ENCODE measurements at places on chromosomes 12 and 14.
A peak's percentile ranks its signal among the peaks of the same experiment; 100 is the strongest.

GRCh38 chr12:76685246-76685678, 78.7 kb upstream of the ZDHHC17 start:
- no peak for DNase-seq

GRCh38 chr14:34036319-34036766, 85.5 kb upstream of the EGLN3 start:
- no peak for DNase-seq

DNA sequence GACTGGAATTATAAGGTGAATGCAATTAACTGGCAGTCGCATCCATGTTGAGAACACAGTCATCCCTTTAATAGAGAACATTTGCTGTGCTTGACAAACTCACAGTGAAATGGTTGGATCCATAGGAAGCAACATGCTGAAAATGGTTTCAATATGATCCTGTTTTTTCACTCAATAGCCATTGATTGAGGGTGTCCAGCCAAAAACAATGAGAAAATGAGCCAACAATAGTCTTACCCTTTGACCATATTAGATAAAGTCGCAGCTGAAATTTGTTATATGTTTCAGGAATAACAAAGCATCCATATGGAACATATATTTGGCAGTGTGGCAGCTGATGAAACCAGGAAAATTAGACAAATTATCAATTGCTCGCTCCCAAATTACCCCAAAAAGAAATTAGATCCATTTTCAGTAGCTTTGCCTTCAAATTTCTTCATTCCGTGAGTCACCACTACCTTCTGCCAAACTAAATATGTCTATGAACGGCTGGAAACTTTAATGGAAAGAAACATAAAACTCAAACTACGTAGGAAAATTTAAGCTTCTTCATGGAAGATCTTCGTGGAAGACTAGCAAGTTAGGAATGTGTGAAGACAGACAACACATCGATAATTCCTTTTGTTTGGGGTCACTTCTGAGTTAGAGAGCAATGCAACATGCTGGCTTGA, 17.4 kb downstream of the IGF1 start:
- no peak for DNase-seq

DNA sequence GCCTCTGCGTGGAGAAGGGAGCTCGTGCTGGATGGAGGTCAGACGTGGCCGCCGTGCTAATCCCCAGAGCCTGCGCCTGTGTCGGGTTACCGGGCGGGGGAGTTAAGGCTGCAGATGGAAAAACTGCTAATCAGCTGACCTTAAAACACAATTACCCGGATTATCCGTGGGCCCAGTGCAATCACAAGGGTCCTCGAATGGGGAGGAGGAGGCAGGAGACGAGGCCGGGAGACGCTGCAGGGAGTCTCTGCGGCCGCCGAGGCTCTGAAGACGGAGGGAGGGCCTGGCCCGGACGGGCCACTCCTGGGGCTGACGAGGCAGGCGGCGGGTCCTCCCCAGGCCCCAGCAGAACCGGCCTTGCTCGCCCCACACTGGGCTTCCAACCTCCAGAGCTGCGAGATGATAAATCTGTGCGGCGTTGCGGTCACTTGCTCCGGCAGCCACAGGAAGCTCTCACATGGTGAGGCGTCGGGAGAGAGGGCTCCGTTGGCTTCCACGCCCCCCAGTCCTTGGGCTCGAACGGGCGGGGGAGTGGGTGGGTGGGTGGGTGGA, 32.9 kb upstream of the FBRSL1 start:
- DNase-seq: no peak

DNA sequence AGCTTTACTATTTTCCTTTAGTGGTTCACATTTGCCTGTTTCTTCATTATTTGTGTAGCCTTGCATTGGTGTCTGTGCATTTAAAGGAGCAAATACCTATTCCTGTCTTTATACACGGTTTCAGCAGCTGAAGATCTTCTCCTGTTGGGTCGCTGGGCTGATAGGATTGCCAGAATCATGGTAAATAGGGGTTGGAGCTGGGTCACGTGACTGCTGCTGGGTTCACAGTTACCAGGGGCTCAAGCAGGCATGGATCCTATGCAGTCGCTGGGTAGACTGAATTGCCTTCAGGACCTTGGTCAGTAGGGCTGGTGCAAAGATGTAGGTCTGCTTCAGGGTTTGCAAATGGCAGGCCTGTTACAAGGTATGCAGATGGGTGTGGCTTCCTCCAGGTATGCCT, 398.4 kb downstream of the RPS29 start:
- DNase-seq: no peak

- no peak for DNase-seq
Measured at GRCh38 chr12:16542586-16542985, 63.4 kb downstream of the LMO3 start.

DNA sequence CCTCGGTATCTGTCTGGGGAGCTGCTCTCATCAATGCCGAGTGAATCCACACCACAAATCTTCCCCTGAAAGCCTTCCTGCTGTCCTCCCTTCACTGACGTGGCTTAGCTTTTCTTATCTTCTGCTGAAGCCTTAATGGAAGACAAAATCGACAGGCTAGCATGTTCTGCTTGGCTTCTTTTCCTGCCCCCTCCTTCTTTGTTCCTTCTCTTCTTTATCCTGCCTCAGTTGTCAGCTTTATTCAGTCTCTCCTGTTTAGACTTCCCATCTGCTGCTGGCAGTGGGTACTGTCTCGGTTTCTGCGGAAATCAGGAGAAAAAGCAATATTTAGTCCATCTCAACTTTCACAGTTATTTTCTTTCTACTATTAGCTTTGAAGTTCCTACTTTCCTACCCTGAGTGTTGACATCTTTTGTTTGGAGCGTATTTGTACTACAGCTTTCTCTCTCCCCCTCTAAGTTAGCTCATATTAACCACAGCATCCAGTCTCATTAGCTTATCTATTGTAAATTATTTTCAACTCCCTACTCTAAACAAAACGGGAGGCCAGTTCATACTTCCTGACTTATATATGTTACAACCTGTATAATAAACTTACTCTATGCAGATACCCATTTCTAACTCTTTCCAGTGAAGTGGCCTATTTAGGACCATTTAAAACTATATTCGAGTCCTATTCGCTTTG, 226.0 kb downstream of the DACT1 start:
- no peak for DNase-seq

- DNase-seq: no peak
Measured at GRCh38 chr14:89723930-89724627, 230.5 kb downstream of the EFCAB11 start.

GRCh38 chr12:12033824-12034223, 36.9 kb upstream of the BCL2L14 start:
- no peak for DNase-seq

- no peak for DNase-seq
Measured at GRCh38 chr12:10505620-10506019, at the start of gene EIF2S3B. EIF2S3B (plus strand) TSS chr12:10505890; CDS start chr12:10505903, 13 bp downstream.

- no peak for DNase-seq
Measured at GRCh38 chr12:112716099-112717093, 75.2 kb upstream of the RPH3A start.

- DNase-seq: no peak
Measured at GRCh38 chr14:36835128-36835527, 173.5 kb downstream of the PAX9 start.

DNA sequence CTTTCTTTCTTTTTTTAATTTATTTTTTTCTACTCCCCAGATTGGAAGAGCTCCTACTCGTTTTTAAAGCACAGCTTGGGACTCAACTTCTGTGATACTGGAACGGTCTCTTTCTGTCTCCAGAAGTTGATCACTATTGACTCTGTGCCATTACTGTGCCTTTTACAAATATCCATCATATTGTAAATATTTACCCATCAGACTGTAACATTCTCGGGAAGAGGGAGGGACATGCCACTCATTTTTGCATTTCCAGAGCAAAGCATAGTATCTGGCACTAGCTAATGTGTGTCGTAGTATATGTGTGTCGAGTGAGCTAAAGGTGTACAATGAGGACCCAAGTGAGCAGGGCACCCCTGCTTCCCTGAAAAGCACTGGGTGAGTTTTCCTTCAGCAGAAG, 24.0 kb upstream of the GSG1 start:
- DNase-seq: no peak

- DNase-seq: no peak
Measured at GRCh38 chr14:69553252-69553651, 21.4 kb downstream of the CCDC177 start.

DNA sequence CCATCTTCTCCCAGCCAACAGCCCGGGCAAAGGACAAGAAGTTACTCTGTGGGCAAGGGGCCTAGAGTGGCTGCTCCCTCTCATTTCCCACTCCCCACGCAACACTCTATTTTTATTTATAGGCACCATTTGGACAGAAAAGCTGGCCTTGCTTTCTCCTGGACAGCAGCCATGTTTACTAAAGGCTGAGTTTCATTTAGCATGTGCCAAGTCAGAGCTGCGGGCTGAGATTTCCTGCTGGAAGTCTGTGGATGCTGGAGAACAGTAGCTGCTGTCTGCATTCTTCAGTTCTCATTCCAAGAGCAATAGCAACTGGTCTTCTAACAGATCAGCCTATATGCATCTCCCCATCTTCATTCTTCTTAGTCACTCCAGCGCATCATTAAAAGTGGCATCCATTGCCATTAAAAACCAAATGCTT, 8.3 kb downstream of the COL2A1 start:
- no peak for DNase-seq

DNA sequence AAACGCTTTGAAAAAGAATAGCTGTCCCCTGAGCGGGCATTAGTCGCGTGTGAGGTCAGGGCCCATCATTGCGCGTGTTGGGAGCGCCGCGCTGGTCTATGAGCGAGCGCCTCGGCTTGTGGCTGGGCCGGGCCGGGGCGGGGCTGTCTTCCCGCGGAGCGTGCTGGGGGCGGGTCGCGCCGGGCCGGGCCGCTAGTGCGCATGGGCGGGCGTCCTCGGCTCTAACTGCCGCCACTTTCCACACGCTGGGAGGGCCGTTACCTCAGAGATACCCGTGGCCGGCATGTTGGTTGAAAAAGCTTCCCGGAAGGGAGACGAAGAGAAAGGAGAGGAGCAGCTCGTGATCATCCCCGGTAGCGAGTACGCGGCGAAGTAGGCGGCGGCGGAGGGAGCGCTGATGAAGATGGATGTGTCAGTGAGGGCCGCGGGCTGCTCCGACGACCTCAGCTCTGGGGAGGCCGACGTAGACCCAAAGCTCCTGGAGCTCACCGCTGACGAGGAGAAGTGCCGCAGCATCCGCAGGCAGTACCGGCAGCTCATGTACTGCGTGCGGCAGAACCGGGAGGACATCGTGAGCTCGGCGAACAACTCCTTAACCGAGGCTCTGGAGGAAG, at the start of gene EID3:
Gene EID3 (plus strand): TSS at position 202 of the 614 bp plus-strand sequence. CDS start 196 bp downstream, at position 398.
- DNase-seq: peak; percentile 89

DNA sequence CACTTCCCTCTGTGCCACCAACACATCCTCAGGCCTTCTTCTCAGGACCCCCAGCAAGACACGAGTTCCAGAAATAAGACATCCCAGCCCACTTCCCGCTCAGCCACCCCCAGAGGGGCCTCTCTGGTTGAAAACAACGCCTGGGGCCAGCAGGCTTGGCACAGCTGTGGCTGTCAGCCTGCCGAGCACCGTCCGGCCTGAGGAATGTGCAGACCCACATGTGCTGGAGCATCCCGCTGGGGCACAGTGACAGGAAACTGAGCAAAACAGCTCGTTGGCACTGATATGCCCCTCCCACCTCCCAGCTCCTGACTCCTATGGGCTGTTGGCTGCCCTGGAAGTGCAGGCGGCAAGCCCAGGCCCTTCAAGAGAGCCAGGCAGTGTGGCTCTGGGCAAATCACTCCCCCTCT, 1.4 kb downstream of the SYNE3 start:
- DNase-seq: no peak

- no peak for DNase-seq
Measured at GRCh38 chr14:54864526-54864925, 38.1 kb downstream of the GCH1 start.

GRCh38 chr12:132244724-132245295, 84.6 kb downstream of the GALNT9 start:
- DNase-seq: no peak

DNA sequence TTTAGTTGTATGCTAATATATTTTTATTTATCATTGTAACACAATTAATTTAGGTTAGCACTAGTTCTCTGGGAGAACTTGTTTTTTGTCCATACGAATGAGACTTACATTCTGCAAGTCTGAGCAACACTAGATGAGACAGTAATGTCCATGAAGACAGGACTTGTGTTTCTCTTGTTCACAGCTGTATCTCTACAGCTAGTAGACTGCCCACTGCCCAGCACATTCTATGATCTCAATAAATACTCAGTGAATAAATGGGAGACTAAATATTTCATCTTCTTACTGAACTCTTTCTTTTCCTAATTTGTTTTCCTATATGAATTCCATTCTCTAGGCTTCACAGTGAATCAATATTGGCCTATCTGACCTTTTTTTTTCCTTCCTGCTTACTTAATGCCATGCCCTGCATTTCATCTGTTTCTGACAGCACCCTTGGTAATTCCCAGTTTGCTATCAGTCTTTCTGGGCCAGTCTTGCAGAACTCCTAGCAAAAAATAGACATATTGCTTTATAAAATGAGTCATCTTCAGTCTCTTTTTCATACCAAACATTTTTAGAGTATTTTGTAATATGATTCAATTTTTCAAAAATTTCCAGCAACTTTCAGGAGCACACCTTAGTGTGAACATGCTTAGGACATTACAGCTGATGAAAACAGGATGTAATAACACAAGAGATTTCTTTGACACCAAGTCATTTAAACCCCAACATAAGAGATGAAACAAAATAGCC, 185.5 kb upstream of the ATP2B1 start:
- no peak for DNase-seq

- DNase-seq: peak; percentile 35
Measured at GRCh38 chr12:10771132-10771733, 31.2 kb downstream of the TAS2R7 start.

All from CD8-positive, alpha-beta memory T cell (primary cell).